ENCODE measurements at places on chromosomes 5 and 9.
A peak's percentile ranks its signal among the peaks of the same experiment; 100 is the strongest.

- no peak for DNase-seq
These were observed 191.3 kb upstream of the NREP start for GRCh38 chr5:111948092-111948841.

GRCh38 chr9:74952201-74953151 lies at the start of gene C9orf40:
TSS of gene C9orf40 (minus strand) at chr9:74952912. CDS start at chr9:74952611, 301 bp downstream.
- DNase-seq, result peak; percentile 80

- no peak for DNase-seq
These were observed 1.4 kb downstream of the NEURL1B start for GRCh38 chr5:172642486-172642885.

- no peak for DNase-seq
These were observed 87.5 kb downstream of the GLDC start for GRCh38 chr9:6557883-6558616.

GRCh38 chr5:35440409-35440808 lies 177.3 kb upstream of the SPEF2 start:
- DNase-seq, result no peak

DNA sequence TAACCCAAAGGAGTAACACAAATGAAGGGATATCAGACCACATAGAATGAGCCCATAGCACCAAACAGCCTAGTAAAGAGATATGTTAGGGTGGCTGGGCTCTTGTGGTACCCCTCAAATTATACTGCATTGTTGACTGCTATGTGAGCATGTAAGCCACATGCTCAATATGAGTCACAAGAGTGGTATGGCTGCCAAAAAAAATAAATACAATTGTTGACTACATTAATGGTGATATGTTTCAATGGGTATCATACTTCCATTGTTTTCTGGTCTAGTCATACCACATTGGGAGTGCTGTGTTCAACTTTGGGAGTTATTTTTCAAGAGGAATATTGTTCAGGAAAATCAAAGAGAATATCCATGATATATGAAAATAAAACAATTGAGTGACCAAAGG lies 162.4 kb upstream of the PIK3R1 start:
- no peak for DNase-seq

GRCh38 chr5:66779528-66779927 lies 183.3 kb downstream of the MAST4 start:
- no peak for DNase-seq

DNA sequence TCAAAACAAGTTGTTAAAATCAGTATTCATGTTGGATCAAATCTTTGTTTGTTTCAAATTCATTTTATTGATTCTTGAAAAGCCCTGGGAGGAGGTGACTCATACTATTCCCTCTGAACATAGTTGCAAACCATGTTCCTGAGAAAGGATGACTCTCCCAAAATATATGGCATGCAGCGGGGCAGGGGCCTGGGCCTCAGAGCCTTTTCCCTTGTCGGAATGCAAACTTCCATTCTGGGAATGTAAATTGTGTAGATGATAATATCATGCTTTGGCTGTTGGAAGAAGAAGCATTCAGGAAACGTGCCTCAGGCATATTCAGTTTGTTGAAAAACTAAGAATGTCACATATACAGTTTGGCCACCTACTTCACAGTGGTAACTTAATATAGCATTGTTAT lies 242.0 kb downstream of the AUH start:
- no peak for DNase-seq

DNA sequence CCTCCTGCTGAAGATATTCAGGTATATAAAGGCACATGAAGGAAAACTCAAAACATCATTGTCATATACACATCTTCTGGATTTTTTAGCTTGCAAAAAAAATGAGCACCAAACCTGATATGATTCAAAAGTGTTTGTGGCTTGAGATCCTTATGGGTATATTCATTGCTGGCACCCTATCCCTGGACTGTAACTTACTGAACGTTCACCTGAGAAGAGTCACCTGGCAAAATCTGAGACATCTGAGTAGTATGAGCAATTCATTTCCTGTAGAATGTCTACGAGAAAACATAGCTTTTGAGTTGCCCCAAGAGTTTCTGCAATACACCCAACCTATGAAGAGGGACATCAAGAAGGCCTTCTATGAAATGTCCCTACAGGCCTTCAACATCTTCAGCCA lies at the start of gene IFNK:
IFNK (plus strand) TSS at position 55 of the 400 bp plus-strand sequence; CDS start at position 102, 47 bp downstream.
- no peak for DNase-seq
